ENCODE measurements at places on chromosomes 5 and 9.

DNA sequence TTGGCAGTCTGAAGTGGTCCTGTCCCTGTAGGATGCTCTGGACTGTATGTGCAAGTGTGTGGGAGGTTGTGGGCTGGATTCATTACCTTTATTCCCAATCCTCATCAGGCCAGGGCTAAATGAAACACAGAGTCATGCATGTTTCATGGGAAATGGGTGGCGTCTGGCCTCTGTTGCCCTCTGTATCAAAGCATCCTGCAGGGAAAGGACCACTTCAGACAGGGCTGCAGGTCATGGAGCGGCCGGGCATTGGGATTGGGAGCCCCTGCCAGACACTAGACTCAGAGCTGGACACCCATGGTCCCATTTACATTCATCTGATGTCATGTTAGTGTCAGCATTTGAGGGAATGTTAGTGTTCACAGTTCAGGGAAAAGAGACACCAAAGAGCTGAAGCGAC is 53.8 kb downstream of the UBE2QL1 start:
- DNase-seq, result no peak

- peak; percentile 0 for DNase-seq
Observed at GRCh38 chr5:90434116-90434714, 24.7 kb upstream of the CETN3 start.

DNA sequence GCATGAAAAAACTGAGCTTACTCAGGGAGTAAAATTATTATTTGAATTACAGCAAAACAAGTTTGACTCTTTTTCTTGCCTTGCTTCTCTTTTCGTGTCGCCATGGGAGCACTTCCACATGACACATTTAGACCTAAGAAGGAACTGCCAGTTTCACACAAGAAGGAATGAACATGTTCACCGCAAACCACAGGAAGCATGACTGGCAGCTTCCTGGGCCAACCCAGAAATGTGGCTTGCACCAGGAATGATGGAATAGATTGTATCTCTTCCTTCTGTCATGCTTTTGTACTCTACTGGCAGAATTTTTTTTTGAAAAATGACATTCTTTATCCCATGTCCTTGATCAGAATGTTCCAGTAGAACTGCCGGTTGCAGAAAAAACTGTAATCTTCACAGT is 32.9 kb upstream of the MAN2A1 start:
- peak; percentile 1 for DNase-seq

DNA sequence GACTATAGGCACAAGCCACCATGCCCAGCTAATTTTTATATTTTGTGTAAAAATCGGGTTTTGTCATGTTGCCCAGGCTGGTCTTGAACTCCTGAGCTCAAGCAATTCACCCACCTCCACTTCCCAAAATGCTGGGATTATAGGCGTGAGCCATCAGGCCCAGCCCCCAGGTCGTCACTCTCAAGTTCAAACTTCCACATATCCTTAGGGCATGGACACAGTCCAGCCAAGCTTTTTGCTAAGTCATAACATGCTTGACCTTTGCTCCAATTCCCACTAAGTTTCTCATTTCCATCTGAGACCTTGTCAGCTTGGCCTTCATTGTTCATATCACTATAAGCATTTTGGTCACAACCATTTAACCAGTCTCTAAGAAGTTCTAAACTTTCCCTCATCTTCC is 43.9 kb upstream of the ARAP3 start:
- no peak for DNase-seq

- DNase-seq, result no peak
Observed at GRCh38 chr9:123865226-123866000, 64.5 kb downstream of the DENND1A start.

DNA sequence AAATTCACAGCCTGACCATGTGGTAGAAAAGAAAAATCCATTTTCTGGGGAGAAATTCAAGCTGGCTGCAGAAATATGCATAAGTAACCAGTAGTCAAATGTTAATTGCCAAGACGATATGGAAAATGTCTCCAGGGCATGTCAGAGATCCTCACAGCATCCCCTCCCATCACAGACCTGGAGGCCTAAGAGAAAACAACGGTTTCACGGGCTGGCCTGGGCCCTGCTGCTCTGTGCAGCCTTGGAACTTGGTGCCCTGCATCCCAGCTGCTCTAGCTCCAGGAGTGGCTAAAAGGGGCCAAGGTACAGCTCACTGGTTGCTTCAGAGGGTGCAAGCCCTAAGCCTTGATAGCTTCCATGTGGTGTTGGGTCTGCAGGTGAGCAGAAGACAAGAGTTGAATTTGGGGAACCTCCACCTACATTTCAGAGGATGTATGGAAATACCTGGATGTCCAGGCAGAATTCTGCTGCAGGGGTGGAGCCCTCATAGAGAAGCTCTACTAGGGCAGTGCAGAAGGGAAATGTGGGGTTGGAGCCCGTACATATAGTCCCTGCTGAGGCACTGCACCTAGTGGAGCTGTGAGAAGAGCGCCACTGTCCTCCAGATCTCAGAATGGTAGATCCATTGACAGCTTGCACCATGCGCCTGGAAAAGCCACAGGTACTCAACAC is 49.7 kb downstream of the PTBP3 start:
- no peak for DNase-seq

DNA sequence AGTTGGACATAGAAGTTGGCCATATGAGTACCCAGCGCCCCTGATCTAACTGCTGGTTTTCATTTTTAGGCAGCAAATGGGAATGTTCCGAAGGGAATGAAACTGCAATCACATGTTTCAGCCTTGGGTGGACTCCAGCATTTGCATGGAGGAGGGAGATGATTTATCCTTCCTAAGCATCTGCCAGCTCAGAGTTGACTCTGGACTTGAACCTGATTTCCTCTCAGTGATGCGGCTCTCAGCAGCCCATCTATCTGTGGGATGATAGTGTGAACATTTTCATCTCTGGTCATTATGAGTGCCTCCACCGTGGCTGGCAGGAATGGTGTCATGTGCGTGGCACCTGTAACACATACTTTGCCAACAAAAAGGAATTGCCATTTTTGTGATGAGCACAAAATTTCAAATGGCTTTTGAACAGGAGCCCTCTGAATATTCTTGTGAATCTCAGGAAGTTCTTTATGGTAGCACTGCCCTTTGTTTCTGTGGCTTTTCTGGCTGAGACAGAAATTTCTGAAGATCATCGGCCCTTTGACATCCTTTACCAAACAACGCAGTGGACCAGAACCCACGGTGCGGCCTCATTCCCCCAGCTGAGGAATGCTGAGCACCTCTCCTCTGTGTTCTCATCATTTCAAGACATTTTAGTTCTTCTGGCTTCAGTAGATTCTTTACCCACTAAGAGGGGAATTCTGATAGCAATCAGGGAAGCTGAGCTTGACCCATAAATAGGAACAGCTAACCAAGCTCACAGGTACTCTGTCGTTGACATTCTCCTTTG is 28.5 kb downstream of the FUBP3 start:
- DNase-seq, result no peak

- no peak for DNase-seq
Observed at GRCh38 chr5:77437194-77437593, 54.9 kb downstream of the WDR41 start.

GRCh38 chr5:73302797-73303147 is 129.8 kb downstream of the TMEM174 start:
- no peak for DNase-seq

DNA sequence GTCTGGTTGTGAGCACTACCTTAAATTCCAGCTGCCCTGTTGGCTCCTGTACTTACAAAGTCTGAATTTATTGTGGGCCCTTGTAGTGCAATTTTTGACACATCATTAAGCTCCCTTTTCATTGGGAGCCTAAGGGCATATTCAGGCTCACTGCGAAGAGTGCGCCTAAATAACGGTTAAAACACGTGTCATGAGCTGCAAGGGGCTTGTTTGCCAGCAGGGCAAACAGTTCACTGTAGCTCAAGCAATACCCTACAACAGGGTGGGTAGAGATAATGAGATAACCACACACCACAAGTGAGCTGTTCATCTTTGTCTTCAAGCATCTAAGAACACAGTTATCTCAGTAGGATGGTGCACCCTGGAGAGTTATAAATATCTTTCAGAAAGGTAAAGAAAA is 214.2 kb downstream of the SLF1 start:
- DNase-seq, result no peak

GRCh38 chr5:83096660-83097339 is 19.5 kb downstream of the XRCC4 start:
- DNase-seq, result no peak

DNA sequence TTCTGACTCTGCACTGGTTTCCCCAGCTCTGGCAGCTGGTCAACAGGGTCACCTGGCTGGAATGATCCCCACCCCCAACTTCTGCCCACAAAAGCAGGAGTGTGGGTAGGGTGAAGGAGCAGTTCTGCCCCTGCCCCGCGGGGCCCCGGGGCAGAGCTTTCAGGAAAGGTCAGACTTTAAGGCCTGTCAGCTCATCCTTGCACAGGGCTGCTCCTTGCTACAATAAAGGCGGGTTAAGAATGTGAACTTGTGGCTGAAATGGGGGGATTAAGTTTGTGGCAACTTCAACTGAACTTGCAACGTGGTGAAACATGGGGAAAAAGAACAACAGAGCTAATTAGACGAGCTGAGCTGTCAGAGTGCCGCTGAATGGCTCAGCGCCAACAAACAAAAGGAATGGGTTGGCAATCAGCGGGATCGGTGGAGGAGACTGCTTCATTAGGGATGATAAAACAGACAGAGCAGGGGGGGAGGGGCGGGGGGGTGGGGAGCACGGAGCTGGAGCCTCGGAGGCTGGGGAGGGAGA is 50.8 kb downstream of the CRB2 start:
- no peak for DNase-seq

DNA sequence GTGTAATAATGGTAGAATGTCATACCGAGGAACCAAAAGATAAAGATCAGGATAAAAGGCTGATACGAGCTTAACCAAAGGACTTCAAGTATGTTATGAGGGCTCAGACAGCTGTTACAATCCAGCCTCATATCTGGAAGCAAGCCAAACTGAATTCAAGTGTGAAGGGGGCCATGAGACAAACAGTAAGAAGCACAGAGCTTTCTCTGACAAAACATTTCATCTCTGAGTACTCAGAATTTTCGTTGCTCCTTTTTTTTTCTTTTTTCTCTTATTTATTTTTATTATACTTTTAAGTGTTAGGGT is 52.9 kb upstream of the CD180 start:
- DNase-seq, result no peak

- DNase-seq, result no peak
Observed at GRCh38 chr9:36603006-36603405, 30.3 kb downstream of the MELK start.

Data from stimulated activated CD8-positive, alpha-beta memory T cell treated with anti-CD3 and anti-CD28 coated beads, Interleukin-2, amount 100 ng/mL, for 1 hour (primary cell).